ENCODE measurements at places on chromosomes 5 and 9. TPM values are rescaled to one million over a fixed set of nuclear protein-coding genes. Genes with fewer than 3 reads are reported as not detected.

DNA sequence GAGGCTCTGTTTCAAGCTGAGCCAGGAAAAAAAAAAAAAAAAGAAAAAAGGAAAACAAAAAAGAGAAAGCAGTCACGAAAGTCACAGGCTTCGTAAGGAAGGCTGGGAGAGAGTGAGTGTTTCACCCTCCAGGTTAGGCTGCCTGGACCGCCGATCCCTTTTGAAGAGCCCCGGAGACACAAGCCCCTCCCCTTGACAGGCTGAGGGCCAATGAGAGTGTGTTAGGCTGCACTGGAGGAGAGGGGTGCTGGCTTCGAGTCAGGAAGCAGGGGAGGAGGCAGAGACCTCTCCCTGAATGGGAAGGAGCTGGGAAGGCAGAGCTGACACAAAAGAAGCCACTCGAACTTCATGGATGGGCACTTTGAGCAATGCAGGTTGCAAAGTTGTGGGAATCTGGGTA is at the start of gene NMUR2:
Gene NMUR2 (minus strand): TSS at position 135 of the 400 bp plus-strand sequence. CDS start 166 bp downstream, outside the sequence.
- DNase-seq, result peak; percentile 22

GRCh38 chr5:43429706-43430105 is 17.5 kb upstream of the CCL28 start:
- no peak for DNase-seq

- no peak for DNase-seq
These were observed 16.6 kb upstream of the KIF12 start for GRCh38 chr9:114115654-114116125.

- no peak for DNase-seq
These were observed 36.8 kb upstream of the C5orf58 start for GRCh38 chr5:170195961-170196360.

DNA sequence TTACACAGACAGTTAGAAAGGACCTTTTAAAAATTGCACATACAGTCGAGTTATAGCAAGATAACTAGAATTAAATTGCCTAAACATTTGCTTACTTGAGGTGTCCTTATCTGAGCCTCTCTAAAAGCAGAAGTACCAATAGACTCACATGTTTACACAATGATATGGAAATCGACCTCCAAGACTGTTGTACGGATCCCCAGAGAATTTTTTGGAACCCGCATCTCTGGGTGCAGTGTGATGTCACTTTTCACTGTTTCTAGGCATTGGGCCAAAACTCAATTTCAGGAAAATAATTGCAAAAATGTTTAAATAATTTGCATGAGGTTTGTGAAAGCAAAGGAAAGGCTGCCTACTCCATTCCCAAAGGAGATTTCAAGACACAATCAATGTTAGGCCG is 63.1 kb upstream of the ATG10 start:
- no peak for DNase-seq

GRCh38 chr5:170144286-170145023 is 38.8 kb downstream of the FOXI1 start:
- DNase-seq, result no peak

DNA sequence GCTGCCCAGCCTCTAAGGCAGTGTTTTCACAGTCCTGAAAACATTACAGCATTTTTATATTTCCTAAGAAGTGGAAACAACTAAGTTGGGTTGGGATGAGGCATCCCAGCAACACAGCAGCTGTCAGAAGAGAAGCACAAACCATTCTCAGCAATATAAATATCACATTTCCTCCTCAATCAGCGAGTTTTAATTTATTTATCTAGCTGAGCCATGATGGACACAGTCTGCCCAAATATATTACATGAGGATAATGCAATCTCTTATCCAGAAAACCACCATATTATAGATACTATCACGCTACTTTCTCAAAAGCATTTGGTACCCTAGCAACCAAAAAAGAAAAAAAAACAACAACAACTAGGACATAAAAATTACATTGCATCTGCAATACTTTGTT is 158.5 kb downstream of the FSTL4 start:
- no peak for DNase-seq

DNA sequence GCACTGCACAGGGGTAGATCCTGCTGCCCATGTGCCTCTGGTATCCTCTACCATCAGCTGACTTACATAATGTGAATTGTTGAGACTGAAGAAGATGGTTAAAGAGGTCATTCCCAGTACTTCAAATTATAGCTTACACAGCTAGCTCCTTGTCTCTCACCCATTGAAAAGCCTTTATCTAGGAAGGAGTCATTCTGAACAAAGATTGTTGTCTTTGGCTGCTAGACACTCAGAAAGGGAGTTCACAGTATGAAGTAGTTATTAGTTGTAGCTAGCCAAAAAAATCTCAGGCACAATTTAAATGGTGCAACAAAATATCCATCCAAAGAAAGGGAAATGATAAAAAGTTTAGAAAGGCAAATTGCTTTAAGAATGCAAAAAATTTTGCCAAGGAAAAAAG is 102.0 kb upstream of the NREP start:
- DNase-seq, result no peak

GRCh38 chr9:111668026-111668573 is 6.7 kb downstream of the GNG10 start:
- no peak for DNase-seq

GRCh38 chr9:36136272-36136893 is at the start of gene GLIPR2:
GLIPR2 (plus strand) TSS chr9:36136733; CDS start chr9:36136779, 46 bp downstream.
- DNase-seq, result peak; percentile 61

Gene SH3RF2
- total RNA-seq, result 18.9 TPM

Gene NINJ1
- total RNA-seq, result 31.5 TPM

Gene ALDH7A1
- total RNA-seq, result 25.0 TPM

Gene TMEFF1
- 1.2 TPM for total RNA-seq

Gene GOLGA2
- 38.3 TPM for total RNA-seq

Data from HT1080 (cell line).